ENCODE measurements at places on chromosomes 3 and 15.

DNA sequence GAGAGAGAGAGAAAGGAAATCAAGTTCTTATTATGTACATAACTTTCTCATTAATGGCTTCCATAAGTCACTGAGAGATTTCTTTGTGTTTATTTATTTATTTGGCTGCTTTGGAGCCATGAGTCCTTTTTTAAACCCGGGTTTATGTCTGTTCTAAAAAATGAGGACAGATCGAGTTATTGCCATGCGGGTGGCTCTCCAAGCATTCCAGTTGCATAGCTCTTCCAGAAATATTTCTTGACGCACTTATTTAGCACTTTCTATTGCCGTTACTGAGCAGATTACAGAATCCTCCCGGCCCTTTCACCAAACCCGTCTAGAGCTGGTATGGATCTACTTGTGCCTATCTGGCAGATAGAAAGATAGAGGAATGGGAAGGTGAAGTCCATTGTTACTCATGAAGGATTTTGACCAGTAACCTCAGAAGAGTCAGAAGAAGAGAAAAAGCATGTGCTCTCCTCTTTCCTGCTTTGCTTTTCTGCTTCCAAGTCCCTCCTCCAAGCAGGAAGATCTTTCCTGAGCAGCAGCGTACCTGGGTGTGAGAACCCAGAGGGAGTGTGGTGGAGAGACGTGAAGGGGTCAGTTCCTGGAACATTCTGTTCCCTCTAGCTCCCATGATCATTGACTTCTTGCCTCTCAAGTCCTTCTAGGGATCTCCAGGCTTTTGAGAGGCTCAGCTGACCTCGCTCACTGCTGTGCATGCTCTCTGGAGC lies 112.8 kb downstream of the LPP start:
- no peak for DNase-seq

DNA sequence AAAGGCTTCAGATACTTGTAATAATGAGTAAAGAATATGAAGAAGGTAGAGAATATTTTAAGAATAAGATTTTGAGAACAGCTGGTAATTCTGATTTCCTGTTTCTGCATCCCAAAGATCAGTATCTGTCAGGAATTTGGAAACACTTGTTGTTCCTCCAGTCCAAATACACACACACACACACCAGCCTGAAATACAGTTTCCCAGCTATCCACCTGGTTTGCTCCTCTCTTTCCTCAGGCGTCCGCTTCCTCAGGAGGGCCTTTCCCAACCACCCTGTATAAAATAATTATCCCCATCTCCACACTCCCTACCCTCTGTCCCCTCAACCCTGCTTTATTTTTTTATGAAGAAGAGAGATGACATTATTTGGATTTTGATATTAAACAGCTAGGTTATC lies 2.0 kb upstream of the FSIP1 start:
- no peak for DNase-seq

- DNase-seq, result peak; percentile 25
Observed at GRCh38 chr3:45225465-45226205, 452 bp downstream of the TMEM158 start.

DNA sequence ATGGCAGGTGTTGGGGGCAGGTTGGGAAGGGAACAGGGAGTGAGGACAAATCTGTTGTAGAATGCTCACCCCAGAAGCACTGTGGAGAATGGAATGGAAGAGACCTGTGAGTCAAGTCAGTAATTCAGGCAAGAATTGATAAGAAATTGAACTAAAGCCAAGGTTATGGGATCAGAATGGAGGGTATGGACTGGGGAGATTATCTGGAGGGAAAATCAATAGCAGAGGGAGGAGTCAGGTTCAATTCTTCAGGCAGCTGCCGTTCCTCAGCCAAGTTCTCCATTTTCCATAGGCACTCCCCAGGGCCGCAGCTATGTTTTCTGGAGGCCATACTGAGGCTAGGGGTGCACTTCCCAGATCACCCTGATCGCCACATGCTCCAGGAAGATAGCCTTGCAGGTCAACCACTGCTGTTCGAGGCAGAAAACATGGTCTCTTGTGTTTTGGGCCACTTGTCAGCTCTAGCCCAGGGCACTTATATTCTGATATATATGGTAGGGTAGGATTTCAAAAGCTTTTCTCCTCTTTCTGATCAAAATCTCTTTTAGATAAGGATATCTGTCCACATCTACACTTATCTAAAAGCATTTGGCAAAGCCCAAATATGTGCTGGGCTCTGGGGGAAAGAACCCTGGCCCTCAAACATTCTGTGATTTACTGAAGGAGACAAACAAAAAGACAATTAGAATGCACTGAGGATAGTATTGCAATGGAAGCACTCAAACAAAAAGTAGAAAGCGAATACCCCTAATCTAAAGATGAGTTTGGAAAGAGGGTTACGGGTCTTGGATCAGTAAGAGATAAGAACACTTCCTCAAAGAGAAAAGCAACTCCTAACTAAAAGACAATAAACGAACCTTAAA lies 92.3 kb downstream of the TMEM212 start:
- no peak for DNase-seq

GRCh38 chr3:44242721-44243120 lies 1.0 kb downstream of the TOPAZ1 start:
- DNase-seq, result no peak

- DNase-seq, result no peak
Observed at GRCh38 chr15:79179108-79179561, 88.6 kb upstream of the RASGRF1 start.

DNA sequence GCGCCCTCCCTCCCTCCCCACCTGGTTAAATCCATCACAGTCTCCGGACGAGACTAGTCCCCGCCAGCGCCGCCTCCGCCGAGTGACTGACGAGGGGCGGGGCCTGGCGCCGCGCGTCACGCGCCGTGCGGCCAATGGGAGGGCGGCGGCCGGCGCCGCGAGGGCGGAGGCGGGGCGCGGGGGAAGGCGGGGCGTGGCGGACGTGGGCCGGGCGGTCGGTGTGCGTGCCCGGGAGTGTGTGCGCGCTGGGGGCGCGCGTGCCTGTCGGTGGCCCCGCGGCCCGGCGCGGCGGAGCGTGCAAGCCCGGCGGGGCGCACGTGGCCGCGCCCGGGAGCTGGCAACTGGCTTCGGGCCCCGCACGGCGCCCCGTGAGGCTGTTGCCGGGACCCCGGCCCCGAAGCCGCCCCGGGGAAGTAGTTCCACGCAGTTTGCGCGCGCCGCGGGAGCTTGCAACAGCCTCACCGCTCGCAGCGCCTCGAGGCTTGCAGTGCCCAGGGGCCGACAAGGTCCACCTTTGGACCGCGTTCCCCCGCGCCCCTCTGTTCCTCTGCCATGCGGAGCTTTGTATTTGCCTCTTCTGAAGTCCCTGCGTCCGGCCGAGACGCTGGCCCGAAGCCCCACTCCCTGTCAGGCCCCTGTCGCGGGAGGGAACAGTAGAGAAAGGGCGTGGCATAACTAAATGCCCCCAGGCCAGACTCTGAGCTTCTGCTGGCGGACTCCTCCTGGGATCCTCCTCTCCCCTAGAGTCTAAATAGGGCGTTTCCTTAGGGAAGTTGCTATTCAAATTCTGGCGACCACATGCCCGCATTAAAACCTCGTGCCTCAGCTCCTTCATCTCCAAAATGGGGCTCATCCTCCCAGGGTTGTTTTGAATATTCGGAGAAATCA lies 400.9 kb downstream of the SHQ1 start:
- peak; percentile 93 for DNase-seq

DNA sequence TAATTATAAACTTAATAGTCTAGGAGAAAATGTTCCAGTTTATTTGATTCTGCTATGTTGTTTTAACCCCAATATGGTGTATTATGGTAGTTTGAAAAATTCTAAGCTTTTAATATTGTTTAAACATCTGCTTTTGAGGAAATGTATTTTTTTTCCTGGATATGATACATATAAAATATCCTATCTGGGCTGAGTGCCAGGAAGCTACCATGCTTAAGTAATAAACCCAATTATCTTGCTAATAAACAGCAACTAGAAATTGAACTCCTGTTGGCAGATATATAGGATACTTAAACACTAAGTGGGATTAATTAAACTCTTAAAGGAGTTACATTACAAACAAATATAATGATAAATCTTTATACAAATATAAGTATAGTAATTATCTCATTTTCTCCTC lies 293.7 kb upstream of the GRM7 start:
- no peak for DNase-seq
